ENCODE measurements at places on chromosomes 5 and 9. TPM values are rescaled to one million over a fixed set of nuclear protein-coding genes. Genes with fewer than 3 reads are reported as not detected.

CDX1 gene
- not detected for polyA plus RNA-seq

GLDC gene
- polyA plus RNA-seq = 2.9 TPM

CLIC3 gene
- 11.0 TPM for polyA plus RNA-seq

- DNase-seq = no peak
These were observed 124.9 kb upstream of the GRIA1 start for GRCh38 chr5:153365547-153365946.

DNA sequence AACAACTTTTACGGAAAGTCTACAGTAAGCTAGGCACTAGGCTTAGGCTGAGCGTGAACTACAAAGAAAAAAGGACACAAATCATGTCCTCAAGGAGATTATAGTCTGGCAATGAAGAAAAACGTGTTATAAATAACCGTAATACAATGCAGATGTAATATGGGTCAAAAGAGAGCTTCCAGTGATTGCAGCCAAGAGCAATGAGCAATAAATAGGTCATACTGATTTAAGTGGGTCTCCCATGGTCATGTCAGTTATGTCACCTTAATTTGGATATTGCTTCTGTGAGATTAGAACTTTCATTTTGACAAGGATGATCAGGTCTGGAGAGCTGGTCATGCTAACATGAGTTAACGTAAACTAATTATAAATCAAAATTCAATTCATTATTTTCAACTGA is 158.6 kb upstream of the GNA14 start:
- DNase-seq = no peak

DNA sequence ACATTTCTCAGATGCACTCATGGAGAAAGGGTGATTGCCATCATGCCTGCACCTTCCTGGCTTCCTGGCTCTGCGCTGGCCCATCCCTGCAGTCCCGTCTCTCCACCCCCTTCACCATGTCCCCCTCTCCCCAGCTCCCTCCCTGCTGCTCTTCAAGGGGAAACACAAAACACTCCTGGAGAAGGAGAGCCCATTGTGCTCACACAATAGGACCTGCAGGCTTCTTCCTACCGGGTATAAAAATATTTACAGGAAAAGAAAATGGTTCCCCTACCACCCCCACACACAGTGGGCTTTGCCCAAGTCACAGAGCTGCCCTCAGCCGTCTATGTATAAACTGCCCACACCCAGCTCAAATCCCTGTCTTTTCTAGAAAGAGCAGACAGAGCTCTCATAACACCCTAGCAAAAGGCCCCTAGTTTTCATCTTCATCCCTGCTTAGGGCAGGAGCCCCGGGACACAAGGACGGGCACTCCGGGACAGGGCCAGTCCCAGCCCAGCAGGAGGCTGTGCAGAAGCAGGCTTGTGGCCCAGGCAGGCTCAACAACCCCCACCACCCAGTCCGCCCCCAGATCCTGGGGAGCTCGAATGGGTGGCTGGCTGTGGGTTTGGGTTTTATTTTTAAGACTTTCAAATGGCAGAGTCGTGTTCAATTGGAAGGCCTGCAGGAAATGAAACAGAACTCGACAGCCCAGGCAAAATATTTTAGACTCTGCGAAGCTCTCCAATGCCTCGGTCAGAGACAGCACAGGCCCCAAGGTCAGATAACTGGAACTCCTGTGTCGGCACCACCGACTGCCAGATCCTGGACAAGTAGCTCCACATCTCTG is 77.3 kb downstream of the LRSAM1 start:
- no peak for DNase-seq

All from urinary bladder (tissue), 4 donors.